Left lung (tissue), 14 donors: ENCODE measurements at places on chromosomes 5 and 9. TPM values are rescaled to one million over a fixed set of nuclear protein-coding genes. Genes with fewer than 3 reads are reported as not detected.

- DNase-seq, result no peak
- H3K27ac ChIP-seq, result peak overlapping the region; percentile 14
- no peaks in the 10 kb centered on the region for H3K36me3 ChIP-seq
Observed at GRCh38 chr5:148849461-148849860, 23.1 kb downstream of the ADRB2 start.

- H3K4me1 ChIP-seq, result no peaks in the 10 kb centered on the region
- no peaks in the 10 kb centered on the region for H3K27me3 ChIP-seq
- DNase-seq, result no peak
- H3K27ac ChIP-seq, result no peak overlapping the region
Observed at GRCh38 chr5:7794311-7794710, 56.6 kb downstream of the CFAP90 start.

DNA sequence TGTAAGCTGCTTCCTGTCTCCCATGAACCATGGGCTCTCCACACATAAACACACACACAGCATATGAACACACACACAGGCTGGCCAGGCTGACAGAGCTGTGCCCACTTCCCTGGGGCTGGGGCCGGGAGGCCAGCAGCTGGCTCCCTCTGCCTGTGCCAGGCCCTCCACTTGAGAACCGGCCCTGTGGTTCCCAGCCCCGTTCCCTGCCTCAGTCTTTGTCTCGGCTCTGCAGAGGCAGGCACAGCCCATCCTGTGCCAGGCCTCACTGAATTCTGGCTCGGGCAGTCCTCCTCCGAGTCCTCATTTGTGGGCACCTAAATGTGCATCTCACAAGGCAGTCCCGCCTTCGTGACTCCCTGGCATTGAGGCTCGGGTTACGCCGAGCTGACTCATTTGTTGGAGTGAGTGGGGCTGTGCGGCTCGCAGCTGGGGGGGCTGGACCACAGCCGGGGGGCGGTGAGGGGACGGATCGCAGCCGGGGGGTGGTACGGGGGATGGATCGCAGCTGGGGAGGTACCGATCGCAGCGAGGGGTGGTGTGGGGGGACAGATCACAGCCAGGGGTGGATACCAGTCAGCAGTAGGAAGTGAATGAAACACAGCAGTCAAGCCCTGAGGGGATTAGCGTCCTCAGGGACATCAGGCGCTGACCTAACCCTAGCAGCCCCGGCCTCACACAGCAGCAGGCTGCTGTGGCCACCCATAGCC, 72.3 kb downstream of the PSMB7 start:
- H3K27ac ChIP-seq, result peak overlapping the region; percentile 47
- no peaks in the 10 kb centered on the region for H3K36me3 ChIP-seq
- no peak overlapping the region for H3K4me3 ChIP-seq
- H3K27me3 ChIP-seq, result no peaks in the 10 kb centered on the region
- H3K4me1 ChIP-seq, result peaks cover 3% of the 10 kb centered on the region
- DNase-seq, result peak; percentile 84

- no peaks in the 10 kb centered on the region for H3K4me1 ChIP-seq
- no peaks in the 10 kb centered on the region for H3K27me3 ChIP-seq
- H3K4me3 ChIP-seq, result no peak overlapping the region
- H3K36me3 ChIP-seq, result no peaks in the 10 kb centered on the region
- H3K27ac ChIP-seq, result no peak overlapping the region
Observed at GRCh38 chr9:14057368-14058324, 256.3 kb downstream of the NFIB start.

DNA sequence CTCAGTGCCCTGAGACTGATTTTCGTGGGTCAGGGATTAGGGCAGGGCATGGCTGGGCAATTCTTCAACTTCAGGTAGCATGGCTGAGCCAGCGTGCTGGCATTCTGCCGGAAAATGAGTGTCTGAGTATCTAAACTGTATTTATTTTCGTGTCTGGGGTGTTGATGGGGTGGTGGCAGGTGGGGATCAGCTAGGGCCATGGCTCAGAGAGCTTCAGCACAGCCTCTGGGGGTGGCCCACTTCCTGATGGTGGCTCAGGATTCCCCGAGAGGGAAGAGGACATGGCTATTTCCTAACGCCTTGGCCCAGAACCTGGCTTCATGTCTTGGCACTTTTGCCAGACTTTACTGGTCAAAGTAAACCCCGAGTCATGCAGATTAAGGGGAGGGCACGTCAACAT, 260.5 kb downstream of the GADD45G start:
- no peaks in the 10 kb centered on the region for H3K36me3 ChIP-seq
- no peaks in the 10 kb centered on the region for H3K27me3 ChIP-seq
- no peak for DNase-seq
- H3K4me3 ChIP-seq, result no peak overlapping the region
- H3K27ac ChIP-seq, result no peak overlapping the region
- no peaks in the 10 kb centered on the region for H3K4me1 ChIP-seq

DNA sequence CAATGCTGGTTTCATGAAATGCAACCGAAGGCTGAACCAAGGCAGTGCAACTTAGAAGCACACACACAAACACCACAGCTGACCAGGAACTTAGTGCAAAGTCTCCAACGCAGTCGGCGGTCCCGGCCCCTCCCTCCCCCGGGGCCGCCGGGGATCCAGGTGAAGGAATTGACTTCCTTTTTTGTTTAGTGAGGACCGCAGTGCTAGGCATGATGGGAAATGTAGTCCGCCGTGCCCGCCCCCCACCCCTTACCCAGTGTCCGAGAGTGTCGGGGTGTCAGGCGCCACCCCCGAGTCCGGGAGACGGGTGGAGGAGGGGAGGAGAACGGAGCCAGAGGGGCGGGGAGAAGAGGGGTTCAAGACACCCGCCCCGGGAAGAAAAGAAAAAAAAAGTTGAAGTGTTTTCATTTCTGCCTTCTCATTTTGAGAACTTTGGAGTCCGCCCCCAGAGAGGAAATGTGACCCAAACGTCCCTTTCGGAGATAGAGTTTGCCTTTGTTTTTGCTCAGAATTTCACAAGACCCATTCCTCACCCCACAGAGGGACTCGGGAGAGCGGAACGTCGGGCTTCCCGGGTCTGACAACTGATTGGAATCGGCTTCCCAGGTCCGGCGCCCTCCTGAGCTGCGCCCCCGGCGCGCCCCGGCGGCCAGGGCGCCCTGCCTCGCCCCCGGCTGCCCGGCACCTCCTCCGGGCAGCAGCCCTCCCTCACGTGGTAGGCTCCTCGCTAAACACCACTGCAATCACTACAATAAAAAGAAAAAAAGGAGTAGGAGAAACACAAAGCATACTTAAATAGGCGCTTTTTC, 2.0 kb downstream of the IER5L start:
- peak; percentile 94 for DNase-seq
- peak overlapping the region; percentile 93 for H3K27ac ChIP-seq
- no peaks in the 10 kb centered on the region for H3K36me3 ChIP-seq
- H3K4me3 ChIP-seq, result peak overlapping the region; percentile 93
- peaks cover 6% of the 10 kb centered on the region for H3K4me1 ChIP-seq
- H3K27me3 ChIP-seq, result no peaks in the 10 kb centered on the region

GRCh38 chr5:79297661-79298060, 61.7 kb downstream of the JMY start:
- H3K27ac ChIP-seq, result no peak overlapping the region
- peaks cover 18% of the 10 kb centered on the region for H3K36me3 ChIP-seq
- H3K4me1 ChIP-seq, result no peaks in the 10 kb centered on the region
- DNase-seq, result peak; percentile 42

- no peaks in the 10 kb centered on the region for H3K36me3 ChIP-seq
- H3K27ac ChIP-seq, result no peak overlapping the region
- peaks cover 4% of the 10 kb centered on the region for H3K4me1 ChIP-seq
- peaks cover 79% of the 10 kb centered on the region for H3K27me3 ChIP-seq
Observed at GRCh38 chr9:133003671-133004090, 25.2 kb downstream of the GFI1B start.

DNA sequence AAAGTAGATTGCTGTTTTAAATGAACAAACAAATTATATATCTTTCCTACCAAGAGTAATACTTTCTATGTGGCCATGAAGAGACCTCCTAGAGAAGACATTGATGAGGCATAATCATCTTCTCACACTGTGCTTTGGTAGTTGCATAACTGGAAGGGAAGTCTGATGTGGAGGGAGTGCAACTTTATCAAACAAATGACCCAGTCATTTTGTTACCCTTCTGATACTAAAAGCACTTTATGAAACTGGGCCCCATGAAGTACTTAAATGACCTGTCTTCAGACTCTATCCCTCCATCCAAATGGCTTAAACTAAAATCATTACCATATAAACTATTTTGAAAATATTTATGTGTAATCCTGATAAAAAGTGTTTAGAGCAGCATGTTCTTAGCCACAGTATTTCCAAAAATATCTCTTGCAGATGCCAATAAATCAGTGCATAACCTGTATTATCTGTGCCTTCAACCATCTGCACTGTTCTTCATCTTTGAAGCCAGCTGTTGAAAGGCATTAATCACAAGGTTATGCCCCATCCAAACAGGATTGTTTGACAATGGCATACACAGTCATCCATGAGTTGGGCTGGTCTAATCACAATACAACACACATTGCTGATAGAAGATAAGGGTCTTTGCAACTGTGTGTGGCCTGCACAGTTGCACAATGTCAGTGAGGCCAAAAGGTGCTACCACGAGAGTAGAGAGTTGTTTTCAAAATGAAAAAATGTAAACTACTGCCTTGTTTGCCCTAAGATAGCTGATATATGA, 31.9 kb upstream of the MIER3 start:
- no peaks in the 10 kb centered on the region for H3K27me3 ChIP-seq
- H3K27ac ChIP-seq, result no peak overlapping the region
- DNase-seq, result no peak
- H3K4me3 ChIP-seq, result no peak overlapping the region

DNA sequence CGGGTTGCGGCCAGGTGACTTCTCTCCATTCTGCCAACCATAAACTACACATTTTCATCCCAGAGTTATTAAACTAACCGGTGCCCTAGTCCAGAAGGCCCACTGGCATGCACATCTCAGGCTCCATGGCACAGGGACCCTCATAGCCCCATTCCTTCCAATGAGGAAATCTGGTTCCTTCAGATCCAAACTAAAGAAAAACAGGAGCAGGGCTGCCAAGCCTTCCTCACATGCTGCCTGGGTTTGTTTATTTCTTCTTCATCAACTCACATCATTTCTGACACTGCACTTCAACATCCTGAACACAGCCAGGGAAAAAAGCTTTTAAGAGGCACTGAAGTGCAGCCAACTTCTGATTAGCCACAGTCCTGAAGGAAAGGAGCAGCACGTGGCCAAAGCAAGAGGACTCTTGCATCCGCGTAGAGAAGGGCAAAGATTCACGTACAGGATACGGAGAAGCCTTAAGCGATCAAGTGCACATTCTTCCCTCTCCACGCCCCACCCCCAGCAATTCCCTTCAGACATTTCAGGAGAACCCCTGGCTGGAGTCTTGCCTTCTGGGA, 22.5 kb downstream of the LHFPL2 start:
- no peak overlapping the region for H3K4me3 ChIP-seq
- DNase-seq, result peak; percentile 50
- H3K27ac ChIP-seq, result no peak overlapping the region
- peaks cover 4% of the 10 kb centered on the region for H3K4me1 ChIP-seq
- no peaks in the 10 kb centered on the region for H3K36me3 ChIP-seq

GRCh38 chr9:108363311-108363710, 492.5 kb downstream of the ACTL7B start:
- H3K27ac ChIP-seq, result no peak overlapping the region
- no peaks in the 10 kb centered on the region for H3K27me3 ChIP-seq
- DNase-seq, result no peak
- H3K36me3 ChIP-seq, result no peaks in the 10 kb centered on the region
- no peaks in the 10 kb centered on the region for H3K4me1 ChIP-seq
- no peak overlapping the region for H3K4me3 ChIP-seq

DNA sequence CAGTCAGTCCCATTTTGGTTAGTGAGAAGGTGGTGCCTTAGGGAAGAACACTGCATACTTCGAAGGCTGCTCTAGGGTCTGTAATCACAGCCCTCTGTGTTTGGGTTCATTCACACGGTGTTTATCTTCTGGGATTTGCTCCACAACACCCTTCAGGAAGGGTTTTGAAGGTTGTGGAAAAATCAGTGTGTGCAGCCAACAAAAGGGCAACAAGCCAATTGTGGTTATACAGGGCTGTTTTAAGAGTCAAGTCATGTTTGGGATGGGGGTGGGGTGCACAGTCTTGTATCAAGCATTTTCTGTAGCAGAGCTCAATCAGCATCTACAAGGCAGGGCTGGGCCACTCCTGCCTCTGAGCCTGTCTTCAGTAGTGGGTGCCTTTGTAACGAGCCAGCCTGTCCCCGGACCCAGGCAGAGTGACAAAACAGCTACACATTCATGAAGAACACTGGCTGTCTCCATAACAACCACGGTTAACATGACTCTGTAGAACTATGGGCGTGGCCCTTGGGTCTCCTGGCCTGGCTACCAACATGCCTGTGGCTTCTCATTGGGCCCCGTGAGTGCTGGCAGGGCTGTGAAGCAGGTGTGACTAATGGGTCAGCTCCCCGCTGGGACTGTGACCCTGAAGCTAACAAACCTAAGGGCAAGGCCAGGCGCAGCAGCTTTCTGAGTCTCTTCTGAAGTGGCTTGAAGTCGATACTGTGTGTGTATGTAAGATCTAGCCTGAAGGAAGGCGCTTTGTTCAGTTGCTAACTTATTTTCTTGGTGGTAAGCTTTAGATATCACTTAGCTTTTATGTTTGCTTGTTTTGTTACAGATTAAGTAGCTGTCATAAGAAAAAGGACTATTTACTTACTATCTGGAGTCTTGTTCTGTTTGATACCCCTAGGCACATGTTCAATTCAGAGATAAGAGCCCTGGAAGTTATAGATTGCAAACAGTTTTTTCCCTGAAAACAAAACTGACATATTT, 27.9 kb upstream of the GOLM1 start:
- H3K4me1 ChIP-seq, result peaks cover 8% of the 10 kb centered on the region
- no peaks in the 10 kb centered on the region for H3K27me3 ChIP-seq
- H3K36me3 ChIP-seq, result no peaks in the 10 kb centered on the region

DNA sequence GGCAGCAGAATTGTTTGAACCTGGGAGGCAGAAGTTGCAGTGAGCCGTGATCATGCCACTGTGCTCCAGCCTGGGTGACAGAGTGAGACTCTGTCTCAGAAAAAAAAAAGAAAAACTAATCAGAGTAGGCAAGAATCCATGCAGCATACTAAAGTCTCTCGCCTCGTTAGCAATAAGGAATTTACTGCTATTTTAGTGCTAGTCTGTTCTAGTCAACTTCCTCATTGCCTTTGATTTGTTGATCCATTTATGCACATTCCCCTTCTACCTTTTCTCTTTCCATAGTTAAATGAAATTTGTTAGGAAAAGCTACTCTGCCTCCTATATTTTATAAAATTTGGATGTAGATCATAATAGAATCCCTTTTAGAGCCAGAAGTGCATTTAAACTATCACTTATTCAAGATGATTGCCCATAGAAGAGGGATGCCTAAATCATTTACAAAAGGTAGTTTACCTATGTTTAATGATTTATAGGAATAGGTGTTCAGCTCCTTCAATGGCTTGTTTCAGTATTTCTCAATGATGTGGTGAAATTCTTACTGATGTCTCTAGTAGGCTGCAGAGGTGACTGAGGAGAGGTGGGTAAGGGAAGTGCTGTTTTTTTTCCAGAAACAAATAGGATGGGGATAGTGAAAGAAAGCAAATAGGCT, 1.9 kb downstream of the LRRC19 start:
- H3K4me1 ChIP-seq, result no peaks in the 10 kb centered on the region
- no peak overlapping the region for H3K27ac ChIP-seq
- no peaks in the 10 kb centered on the region for H3K36me3 ChIP-seq
- H3K27me3 ChIP-seq, result no peaks in the 10 kb centered on the region
- H3K4me3 ChIP-seq, result no peak overlapping the region
- DNase-seq, result no peak

Gene SPAAR
- total RNA-seq, result 6.8 TPM

Gene SLC36A2
- not detected for total RNA-seq

Gene MEGF10
- 0.17 TPM for total RNA-seq

Gene BTNL8
- 0.47 TPM for total RNA-seq

Gene OBP2B
- not detected for total RNA-seq

Gene TAL2
- total RNA-seq, result 0.41 TPM
